ENCODE measurements at places on chromosomes 5 and 9.

- peak; percentile 20 for DNase-seq
These were observed 53.3 kb upstream of the SLIT3 start for GRCh38 chr5:169354263-169354662.

DNA sequence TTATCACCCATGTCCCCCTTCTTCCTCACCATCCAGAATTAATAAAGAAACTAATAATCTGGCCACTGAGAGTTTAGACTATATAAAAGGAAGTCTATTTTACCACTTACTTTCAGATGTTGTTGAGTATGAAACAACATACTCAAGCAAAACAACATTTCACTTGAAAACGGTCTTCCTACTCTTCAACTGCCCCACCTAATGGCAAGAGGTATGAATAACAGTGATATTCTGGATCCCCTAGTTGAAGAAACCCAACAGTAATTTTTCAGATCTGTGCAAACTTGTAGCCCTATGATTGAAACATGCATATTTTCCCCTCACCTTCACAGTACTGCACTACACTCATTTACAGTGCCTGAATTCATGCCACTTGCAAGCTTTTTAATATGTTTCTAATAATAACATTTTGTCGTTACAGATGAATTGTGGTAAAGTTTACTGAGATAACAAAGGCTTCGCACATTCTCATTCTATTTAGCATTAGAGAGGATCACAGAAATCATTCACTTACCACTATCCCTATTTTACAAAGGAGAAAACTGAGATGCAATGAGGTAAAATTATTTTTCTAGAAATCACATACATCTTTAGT, 267.9 kb upstream of the PDE4D start:
- no peak for DNase-seq

- no peak for DNase-seq
These were observed 37.9 kb downstream of the CYFIP2 start for GRCh38 chr5:157303667-157304327.

- peak; percentile 41 for DNase-seq
These were observed 345.9 kb upstream of the RIOK2 start for GRCh38 chr5:97528941-97529340.

DNA sequence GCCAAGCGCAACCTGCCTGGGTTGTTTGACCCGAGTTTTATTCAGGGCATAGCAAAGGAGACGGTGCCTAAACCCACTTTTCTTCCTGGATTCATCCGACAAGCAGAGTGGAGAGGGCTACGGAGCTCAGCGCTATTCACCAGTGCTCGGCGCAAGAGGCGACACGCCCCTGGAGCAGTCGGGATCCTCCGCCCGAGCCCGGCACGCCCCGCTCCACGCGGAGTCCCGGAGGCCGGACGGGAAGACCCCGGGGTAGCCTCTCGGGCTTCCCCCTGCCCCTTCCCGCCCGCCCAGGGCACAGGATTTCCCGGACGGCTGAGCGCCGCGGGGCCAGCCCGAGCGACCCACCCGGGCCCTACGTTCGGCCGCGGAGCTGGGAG, 427 bp downstream of the SERINC5 start:
- DNase-seq: no peak

All from non-pigmented ciliary epithelial cell (primary cell).